ENCODE measurements at places on chromosomes 12 and 14. TPM values are rescaled to one million over a fixed set of nuclear protein-coding genes. Genes with fewer than 3 reads are reported as not detected.

GLIPR1L2 gene
- not detected for total RNA-seq

KCNH5 gene
- 27.9 TPM for total RNA-seq

FAM186B gene
- 0.19 TPM for total RNA-seq

PROX2 gene
- total RNA-seq = not detected

RFX4 gene
- total RNA-seq = not detected

ARHGEF25 gene
- total RNA-seq = 32.5 TPM

LRR1 gene
- 49.2 TPM for total RNA-seq

GPR84 gene
- total RNA-seq = not detected
